ENCODE measurements at places on chromosomes 5 and 9. TPM values are rescaled to one million over a fixed set of nuclear protein-coding genes. Genes with fewer than 3 reads are reported as not detected.

Gene GPX3
- 6.3 TPM for total RNA-seq

Gene CDC20B
- under 0.01 TPM for total RNA-seq

Gene SPINK6
- not detected for total RNA-seq

Gene PPP2R2B
- total RNA-seq = not detected

Gene SH3PXD2B
- 13.5 TPM for total RNA-seq

Gene ERAP2
- total RNA-seq = 56.9 TPM

Gene MYMK
- not detected for total RNA-seq

Gene LRRC14B
- not detected for total RNA-seq

Gene COL5A1
- 8.3 TPM for total RNA-seq

Gene ZNF474
- total RNA-seq = not detected

Gene CCDC112
- 3.4 TPM for total RNA-seq

Measured in lung microvascular endothelial cell (primary cell).